ENCODE measurements at places on chromosomes 5 and 9.

DNA sequence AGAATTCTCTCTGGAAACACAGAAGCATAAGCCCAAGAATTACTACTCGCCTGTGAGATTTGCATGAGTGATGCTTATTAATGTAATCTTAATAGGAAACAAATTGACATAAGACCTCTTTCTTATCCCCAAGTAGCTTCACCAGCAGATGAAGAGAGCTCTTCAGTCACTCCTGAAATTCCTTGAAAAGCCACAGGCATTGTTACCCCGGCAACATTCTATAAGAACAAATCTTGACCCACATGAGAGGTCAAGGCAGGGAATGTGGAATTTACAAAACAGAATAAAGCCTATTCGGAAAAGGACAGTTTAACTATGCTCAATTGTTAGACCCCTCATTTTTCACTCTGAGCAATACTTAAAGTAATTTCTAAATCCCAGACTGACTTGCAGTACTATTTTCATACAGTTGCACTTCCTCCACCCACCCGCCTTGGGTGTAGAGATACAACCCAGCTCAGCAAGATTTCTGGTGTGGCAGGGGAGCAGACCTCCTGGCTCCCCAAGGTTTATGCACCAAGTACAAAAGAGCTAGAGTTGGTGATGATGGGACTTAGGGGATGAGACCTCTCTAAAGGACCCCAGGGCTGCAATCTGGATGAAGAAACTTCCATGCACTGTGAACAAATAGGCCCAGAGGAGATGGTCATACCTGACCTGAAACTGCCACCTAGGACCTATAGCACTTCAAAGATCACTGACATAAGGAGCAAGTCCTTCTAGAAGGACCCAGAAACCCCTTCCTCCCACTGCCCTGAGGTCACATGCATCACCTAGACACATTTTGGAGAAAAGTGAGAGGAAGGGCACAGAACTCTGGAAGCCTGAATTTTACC is 242.1 kb downstream of the ZNF608 start:
- DNase-seq, result no peak

DNA sequence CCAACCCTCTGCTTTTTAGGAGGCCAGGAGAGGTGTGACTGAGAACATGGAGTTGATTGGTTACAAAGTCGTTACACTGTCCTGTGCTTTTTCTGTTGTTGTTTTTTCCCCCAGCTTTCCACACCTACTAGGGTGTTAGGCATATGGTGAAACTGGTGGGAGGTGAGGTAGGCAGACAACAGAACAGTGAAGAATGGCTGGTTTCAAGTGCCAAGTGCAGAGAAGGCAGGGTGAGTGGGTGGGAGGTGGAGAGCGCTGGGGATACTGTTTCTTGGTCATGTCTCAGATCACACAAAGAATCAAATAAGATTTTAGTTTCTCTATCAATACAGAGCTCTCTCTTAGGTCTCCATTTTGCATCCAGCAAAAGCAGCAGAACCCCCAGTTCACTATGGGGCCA is 2.2 kb upstream of the SPTAN1 start:
- no peak for DNase-seq

DNA sequence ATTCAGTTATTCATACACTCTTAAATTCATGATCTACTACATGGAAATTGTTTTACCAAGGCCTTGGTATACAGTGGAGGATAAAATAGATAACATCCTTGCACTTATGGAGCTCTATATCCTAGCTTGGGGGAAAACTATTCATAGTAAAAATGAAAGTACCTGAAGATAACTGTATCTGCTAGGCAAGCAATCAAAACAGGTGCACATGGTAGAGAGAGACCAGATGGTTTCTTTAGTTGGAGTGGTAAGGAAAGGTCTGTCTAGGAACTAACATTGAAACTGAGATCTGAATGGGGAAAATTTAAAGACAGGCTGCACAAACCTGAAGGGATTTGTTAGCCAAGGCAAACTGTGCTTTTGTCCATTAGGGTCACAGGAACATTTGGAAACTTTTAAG is 11.1 kb upstream of the SLCO4C1 start:
- no peak for DNase-seq

- DNase-seq, result peak; percentile 82
Measured at GRCh38 chr5:139696894-139697658, 48.9 kb downstream of the CXXC5 start.

DNA sequence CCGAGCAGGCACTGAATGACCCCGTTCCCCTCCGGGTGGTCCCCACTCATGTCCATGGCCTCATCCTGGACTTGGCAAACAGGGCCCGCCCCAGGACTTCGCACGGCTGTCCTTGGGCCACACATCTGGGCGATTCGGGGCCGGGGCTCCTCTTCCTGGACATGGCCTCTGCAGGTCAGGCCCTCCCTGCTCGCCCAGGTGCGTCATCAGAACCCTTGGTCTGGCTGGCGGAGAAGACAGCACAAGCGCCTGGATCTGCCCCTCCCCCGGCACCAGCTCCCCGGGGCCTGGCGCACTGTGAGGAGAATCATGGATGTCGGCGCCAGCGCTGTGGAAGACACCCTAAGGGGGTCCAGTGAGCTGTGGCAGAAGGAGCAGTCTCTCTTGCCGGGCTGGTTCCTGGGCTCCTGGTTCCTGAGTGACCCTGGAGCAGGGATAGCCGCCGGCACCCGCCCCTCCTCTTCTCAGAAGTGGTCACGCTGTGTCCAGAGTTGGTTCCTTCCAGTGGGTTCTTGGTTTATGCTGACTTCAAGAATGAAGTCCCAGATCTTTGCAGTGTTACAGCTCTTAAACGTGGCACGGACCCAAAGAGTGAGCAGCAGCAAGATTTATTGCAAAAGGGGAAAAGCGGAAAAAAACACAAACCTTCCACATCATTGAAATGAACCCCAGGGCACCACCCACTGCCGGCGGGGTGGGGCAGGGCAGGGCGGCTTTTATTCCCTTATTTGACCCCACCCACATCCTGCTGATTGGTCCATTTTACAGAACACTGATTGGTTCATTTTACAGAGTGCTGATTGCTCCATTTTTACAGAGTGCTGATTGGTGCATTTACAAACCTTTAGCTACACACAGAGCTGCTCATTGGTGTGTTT is 25.9 kb upstream of the SLC12A7 start:
- no peak for DNase-seq

- DNase-seq, result no peak
Measured at GRCh38 chr9:85061969-85062368, 392.4 kb downstream of the NTRK2 start.

DNA sequence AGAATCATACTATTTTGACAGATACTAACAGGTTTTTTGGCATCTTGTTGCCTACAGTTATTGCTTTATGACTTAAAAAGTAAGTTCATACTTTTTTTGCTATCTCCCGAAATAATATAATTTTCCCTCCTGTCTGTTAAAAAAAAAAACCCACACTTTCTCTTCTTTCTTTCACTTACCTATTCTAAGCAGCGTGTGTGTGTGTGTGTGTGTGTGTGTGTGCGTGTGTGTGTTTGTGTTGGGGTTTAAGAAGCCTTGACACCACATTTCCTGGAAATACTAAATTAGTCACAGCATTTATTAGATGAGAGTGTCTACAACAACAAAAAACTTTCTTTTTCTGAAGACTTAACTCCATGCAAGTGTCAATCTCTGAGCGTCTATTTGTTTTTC is 12.4 kb downstream of the TNFAIP8 start:
- DNase-seq, result no peak

Data from ELR (cell line).